ENCODE measurements at places on chromosomes 2 and 18. TPM values are rescaled to one million over a fixed set of nuclear protein-coding genes. Genes with fewer than 3 reads are reported as not detected.

- DNase-seq, result peak; percentile 90
Observed at GRCh38 chr2:38959938-38960608, 70.4 kb downstream of the ARHGEF33 start.

Gene SLC14A1
- polyA plus RNA-seq, result 33.6 TPM

- no peak for DNase-seq
Observed at GRCh38 chr18:58249712-58250111, 205.7 kb downstream of the NEDD4L start.

DNA sequence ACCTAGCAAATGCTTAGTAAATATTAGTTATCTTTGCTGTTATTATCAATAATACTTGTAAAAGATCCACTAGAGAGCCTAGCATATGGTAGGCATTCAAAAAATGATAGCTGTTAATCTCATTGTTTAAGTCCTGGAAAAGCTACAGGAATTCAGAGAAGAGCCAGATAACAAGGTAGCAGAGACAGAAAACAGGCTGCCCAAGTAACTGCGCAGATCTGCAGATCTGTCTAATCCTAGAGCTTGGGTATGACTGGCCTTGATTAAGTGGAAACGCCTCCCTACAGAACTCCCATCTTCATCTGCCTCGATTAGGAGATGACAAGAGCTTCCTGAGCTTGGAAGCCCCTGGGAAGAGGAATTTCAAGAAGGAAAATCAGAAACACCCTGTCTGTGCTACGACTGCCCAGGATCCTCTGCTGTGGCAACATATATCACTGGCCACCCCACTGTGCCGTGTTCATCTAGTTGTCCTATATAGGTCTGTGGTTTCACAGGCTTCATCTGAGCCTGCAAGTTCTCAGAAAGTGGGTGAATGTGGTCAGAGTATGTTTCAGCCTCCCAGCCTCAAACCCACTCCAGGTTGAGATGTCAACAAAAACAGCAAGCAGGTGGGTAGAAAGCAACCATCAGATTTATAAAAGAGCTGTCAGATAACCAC, 151.5 kb upstream of the PKDCC start:
- DNase-seq, result no peak

DNA sequence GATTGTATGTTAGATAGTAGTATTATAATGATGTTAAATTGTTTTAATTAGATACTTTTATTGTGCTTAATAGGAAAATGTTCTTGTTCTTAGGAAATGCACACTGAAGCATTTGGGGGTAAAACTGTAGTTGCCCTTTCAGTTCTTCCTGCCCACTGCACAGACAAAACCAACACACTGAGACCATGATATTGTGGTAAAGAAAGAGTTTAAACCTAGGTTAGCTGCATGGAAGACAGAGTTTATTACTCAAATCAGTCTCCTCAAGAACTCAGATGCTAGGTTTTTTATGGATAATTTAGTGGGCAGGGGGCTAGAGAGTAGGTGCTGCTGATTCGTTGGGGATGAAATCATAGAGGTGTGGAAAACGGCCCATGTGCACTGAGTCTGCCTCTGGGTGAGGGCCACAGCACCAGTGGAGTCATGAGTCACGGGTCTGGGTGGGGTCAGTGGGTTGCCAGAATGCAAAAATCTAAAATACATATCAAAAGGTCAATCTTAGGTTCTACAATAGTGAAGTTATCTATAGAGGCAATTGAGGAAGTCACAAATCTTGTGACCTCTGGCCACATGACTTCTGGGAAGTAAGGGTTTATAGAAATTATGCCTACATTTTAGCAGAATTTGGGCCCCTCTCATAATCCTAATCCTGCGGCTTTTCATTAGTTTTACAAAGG, 283.4 kb upstream of the FBXO11 start:
- DNase-seq, result no peak

- no peak for DNase-seq
Observed at GRCh38 chr18:49727816-49728215, 85.5 kb downstream of the ACAA2 start.

DNA sequence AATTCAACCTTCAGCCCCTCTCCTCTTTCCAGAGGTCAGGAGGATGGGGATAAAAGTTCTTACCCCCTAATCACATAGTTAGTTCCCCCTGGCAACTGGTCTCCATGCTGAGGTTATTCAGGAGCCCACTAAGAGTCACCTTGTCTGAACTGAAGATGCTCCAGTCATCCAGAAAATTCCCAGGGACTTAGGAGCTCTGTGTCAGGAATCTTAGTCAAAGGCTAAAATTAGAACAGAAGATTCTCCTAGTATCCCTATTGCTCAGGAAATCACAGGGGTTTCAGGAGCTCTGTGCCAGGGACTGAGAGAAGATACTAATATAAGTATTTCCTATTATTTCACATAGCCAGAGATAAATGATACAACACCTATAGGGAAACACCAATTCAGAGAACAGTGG, 37.3 kb upstream of the LONRF2 start:
- DNase-seq, result no peak

Gene FNDC4
- polyA plus RNA-seq, result 39.0 TPM

Gene RNF103
- polyA plus RNA-seq, result 26.1 TPM

GRCh38 chr18:69539404-69539803, 138.7 kb downstream of the DOK6 start:
- DNase-seq, result no peak

GRCh38 chr2:39839261-39839848, 60.3 kb upstream of the THUMPD2 start:
- no peak for DNase-seq

DNA sequence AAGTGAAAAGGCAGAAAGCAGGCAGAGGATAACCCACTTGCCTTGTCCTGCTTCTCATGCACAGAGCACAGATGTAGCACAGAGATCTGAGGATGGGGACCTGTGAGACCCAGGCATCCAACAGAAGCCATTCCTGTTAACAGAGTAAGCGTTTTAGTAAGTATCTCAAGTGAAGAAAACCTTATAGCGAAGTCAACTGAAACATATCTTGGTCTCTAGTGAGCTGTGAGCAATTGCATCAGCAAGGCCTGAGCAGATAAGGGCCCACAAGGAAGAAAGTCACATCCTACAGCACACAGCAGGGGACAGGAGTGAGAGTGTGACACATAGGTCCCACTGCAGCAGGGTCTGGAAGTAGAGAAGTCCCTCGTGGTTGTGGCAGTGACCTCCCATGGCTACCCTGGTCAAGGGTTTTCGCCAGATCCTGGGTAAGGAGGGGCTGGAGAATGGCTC, 248.7 kb upstream of the TNP1 start:
- no peak for DNase-seq

DNA sequence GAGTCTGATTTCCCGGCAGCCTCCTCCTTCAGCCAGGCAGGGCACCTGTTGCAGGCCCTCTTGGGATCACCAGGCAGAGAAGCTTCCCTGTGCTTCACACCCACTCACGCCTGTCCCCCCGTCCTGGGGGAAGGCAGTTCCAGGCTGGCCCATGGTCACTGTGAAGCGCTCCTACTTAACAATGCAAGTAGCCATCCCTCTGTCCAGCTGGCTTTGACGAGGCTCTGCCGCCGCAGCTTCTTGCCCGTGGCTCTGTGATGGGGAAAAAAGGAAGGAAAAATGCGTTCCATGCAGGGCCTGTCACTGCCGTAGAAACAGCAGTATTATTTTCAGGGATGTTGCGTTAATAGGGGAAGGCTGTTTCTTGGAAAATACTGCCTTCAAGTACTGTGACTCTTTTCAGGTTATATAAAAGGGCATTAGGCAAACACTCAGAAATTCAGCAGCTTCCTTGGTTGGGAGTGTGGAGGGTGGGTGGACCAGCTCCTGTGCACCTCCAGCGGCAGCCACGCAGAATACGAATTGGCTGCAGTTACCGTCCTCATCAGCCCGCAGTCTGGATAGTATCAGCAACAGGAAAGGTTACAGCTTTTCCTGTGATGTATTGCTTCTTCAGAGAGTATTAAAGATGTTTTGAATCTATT, 232.3 kb downstream of the KLHL29 start:
- peak; percentile 82 for DNase-seq

- no peak for DNase-seq
Observed at GRCh38 chr2:109204412-109204811, 75.4 kb downstream of the SH3RF3 start.

- no peak for DNase-seq
Observed at GRCh38 chr2:128370468-128371247, 52.0 kb upstream of the HS6ST1 start.

DNA sequence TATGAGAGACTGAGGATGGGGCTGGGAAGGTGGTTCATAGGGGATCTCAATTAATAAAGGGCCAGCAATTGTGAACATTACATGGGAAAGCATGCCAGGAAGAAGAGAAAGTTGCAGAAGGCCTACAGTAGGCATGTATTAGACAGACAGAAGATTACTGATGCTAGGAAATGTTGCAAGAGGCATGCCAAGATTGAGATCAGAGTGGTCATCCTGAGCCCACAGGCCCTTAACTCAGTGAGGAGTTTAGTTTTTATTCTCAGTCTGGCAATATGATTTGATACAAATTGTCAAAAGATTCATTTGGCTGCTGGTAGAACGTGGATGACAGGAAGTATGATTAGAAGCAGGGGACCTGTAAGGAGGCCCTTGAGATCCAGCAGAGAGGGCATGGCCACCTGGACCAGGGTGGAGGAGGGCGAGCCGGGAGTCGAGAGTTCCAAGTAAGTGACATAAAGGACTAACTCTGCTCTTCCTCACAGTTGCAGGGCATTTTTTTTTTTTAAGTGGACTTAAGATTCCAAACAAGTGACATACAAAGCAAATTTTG, 54.9 kb downstream of the EPHA4 start:
- no peak for DNase-seq

GRCh38 chr2:45132551-45132950, 123.3 kb upstream of the SIX2 start:
- no peak for DNase-seq

Gene CFC1
- polyA plus RNA-seq, result not detected

DNA sequence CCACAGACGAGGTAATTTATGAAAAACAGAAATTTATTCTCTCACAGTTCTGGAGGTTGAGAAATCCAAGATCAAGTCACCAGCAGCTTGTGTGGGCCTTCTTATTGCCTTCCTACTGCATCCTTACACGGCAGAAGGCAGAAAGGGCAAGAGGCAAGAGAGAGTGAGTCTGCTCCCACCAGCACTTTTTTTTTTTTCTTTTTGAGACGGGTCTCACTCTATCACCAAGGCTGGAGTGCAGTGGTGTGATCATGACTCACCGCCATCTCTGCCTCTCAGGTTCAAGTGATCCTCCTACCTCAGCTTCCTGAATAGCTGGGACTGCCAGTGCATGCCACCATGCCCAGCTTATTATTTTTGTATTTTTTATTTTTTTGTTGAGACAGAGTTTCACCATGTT, 78.5 kb upstream of the HK2 start:
- DNase-seq, result no peak

Gene EGR4
- polyA plus RNA-seq, result not detected

GRCh38 chr18:70181015-70181414, 24.5 kb downstream of the RTTN start:
- no peak for DNase-seq

- DNase-seq, result no peak
Observed at GRCh38 chr2:5230855-5231254, 461.3 kb upstream of the SOX11 start.

Gene PCARE
- not detected for polyA plus RNA-seq

DNA sequence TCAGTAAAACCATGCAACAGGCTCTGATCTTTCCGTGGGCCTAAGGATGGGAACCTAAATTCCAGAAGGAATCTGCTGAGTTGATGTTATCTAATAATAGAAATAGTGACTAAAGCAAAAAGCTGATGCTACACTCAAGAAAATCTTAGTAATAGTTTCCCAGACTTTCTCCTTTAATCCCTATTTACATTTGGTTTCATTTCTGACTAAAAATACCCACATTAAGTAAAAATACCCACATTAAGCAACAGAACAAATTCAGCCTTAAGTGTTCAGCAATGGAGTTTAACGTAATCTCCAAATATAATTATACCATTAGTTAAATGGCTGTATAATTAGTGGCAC, 50.3 kb downstream of the CCBE1 start:
- no peak for DNase-seq

Gene ACTR2
- polyA plus RNA-seq, result 144 TPM

GRCh38 chr2:237700512-237701032, 73.2 kb downstream of the LRRFIP1 start:
- peak; percentile 90 for DNase-seq

Gene BCL2L11
- 2.8 TPM for polyA plus RNA-seq

DNA sequence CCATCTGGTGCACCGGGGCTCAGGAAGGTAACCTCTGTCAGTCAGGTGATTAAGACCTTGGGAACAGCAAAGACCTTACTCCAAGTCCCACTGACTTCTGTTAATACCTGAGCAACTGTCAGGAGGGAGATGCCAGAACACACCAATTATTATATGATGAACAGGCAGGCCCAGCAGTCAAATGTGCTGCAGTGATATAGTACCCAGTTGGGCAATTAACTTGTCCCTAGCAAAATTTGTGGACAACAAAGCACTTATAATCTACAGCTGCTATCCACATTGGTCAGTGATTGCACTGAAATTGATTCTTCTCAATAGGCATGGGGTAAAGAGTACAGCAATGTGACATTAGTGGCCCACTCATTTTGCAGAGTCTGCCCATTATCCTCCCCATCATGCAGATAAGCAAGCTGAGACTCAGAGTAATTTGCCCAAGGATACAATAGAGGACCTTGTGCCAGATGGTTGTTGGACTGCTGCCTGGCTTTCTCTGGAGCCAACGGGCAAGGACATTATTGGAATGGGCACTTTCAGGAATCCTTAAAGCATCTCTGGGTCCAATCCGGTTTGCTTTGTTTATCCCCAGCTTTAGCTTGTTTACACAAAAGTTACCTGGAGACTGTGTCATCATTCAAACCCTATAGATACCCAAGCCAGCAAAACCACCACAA, 147.6 kb downstream of the CCBE1 start:
- no peak for DNase-seq

GRCh38 chr2:138187221-138187620, 222.9 kb downstream of the HNMT start:
- DNase-seq, result no peak

Gene GREB1L
- 1.1 TPM for polyA plus RNA-seq

Gene PPP4R1
- 38.4 TPM for polyA plus RNA-seq

- DNase-seq, result no peak
Observed at GRCh38 chr2:207139552-207139951, 26.2 kb downstream of the KLF7 start.

DNA sequence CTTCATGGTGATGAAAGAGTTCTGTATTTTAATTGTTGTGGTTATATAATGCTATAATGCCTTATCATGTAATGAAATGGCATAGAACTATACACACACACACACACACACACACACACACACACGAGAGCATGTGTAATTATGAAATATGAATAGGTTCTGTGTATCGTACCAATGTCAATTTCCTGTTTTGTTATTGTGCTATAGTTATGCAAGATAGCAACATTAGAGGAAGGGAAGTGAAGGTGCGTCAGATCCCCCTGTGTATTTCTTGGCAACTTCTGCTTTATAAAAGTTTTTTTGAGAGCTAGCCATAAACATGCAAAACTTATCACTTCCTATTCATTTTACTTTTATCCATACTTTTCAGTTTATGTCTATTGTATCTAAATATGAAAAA, 60.7 kb upstream of the ARHGAP15 start:
- no peak for DNase-seq

- DNase-seq, result peak; percentile 82
Observed at GRCh38 chr2:240320204-240320993, 115.1 kb upstream of the GPC1 start.

- DNase-seq, result no peak
Observed at GRCh38 chr2:75822336-75822735, 111.6 kb upstream of the GCFC2 start.

Gene RTP5
- polyA plus RNA-seq, result not detected

Measured in aorta (tissue), 5 donors.